ENCODE measurements at places on chromosomes 6 and 20. TPM values are rescaled to one million over a fixed set of nuclear protein-coding genes. Genes with fewer than 3 reads are reported as not detected.

Gene KHDC1
- 0.68 TPM for total RNA-seq

- no peaks in the 10 kb centered on the region for H3K36me3 ChIP-seq
- H3K4me3 ChIP-seq: no peak overlapping the region
- H3K4me1 ChIP-seq: no peaks in the 10 kb centered on the region
These were observed 168.5 kb upstream of the ATXN1 start for GRCh38 chr6:16929809-16930208.

DNA sequence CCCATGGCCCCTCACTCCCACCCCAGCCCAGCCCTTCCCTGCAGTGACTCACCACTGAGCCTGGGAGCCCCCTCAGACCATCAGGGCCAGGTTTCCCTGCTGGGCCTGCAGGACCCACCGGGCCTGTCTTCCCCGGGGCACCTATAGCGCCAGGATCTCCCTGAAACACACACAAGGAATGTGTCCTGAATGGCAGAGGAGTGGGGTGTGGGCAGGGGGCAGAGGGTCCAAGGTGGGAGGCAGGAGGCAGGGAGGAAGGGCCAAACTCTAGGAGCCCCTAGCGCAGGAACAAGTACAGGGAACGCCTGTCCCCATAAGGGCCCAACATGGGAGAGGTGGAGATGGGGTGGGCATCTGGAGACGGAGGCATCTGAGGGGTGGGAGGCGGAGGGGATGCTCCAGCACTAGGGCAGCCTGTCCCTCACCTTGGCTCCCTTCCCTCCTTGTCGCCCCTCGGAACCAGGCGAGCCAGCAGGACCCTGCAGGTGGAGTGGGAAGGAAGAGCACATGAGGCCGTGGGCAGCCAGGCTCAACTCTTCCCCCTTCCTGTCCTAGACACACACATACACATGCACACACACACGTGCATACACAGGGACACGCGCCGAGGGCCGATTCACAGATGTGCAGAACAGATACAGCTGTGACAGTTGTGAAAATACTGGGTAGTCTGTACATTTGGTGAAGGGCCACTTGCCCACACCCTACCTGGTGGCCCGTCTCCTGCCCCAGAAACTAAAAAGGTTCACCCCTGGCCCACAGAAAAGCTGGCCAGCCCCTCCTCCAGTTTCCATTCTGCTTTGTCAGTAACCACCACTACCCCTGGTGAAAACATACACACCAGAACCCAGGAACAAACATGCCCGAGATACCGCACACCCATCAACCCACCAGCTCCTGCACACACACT is 24.6 kb downstream of the COL11A2 start:
- no peak for DNase-seq
- no peak overlapping the region for H3K27ac ChIP-seq
- H3K27me3 ChIP-seq: no peaks in the 10 kb centered on the region
- H3K4me1 ChIP-seq: no peaks in the 10 kb centered on the region

DNA sequence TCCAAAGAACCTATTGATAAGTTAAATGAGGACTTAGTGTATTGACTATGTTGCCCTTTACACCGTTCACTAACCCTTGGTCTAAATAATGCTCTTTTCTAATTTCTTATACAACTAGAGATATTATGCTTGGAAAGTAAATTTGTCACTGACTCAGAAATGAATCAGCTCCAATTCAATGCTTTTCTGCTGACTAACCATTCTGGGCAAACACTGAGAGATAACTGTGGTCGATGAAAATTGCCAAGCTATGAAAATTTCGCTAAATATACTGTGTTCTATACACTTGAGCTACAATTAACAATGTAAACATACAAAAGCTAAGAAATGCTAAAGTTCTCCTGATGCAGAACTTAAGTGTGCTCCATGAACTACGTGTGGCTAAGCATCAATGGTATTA is 23.1 kb upstream of the FBXO9 start:
- no peaks in the 10 kb centered on the region for H3K27me3 ChIP-seq
- peaks cover 22% of the 10 kb centered on the region for H3K36me3 ChIP-seq
- H3K4me3 ChIP-seq: no peak overlapping the region
- DNase-seq: no peak

Gene CD40
- 11.8 TPM for total RNA-seq

Gene SRMS
- total RNA-seq: not detected

GRCh38 chr20:854601-855000 is 21.1 kb downstream of the FAM110A start:
- H3K4me1 ChIP-seq: peaks cover 83% of the 10 kb centered on the region
- no peak overlapping the region for H3K4me3 ChIP-seq
- H3K27ac ChIP-seq: peak overlapping the region; percentile 87
- peaks cover 12% of the 10 kb centered on the region for H3K36me3 ChIP-seq
- H3K27me3 ChIP-seq: no peaks in the 10 kb centered on the region
- no peak for DNase-seq

Gene CD24
- total RNA-seq: 3.4 TPM

DNA sequence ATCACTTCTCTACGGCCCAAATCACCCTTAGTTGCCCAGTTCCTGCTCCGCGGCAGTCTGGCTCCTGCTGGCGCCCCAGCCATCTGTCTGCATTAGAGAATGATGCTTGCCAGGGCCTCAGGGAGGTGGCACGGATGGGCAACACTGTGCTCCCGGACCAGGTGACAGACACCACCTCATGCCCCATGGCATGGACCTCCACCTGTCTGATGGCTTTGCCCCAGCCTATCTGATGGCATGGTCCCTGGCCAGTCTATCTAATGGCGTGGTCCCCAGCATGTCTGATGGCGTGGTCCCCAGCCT is 18.8 kb upstream of the MRGBP start:
- H3K36me3 ChIP-seq: no peaks in the 10 kb centered on the region
- peak overlapping the region; percentile 26 for H3K4me3 ChIP-seq
- H3K27me3 ChIP-seq: no peaks in the 10 kb centered on the region
- no peak for DNase-seq
- peaks cover 55% of the 10 kb centered on the region for H3K4me1 ChIP-seq

DNA sequence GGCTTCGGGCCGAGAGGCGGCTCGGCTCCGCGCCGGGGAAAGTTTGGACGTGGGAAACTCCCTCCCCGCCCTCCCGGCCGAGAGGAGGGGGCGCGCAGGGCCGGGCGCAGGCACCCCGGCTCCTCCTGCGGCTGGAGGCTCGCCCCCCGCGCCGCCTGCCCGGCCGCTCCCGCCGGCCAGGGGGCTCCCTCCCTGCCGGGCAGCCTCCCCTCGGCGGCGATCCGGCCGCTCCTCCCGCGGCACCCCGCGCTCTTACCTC is 370 bp downstream of the CDH22 start:
- no peak overlapping the region for H3K27ac ChIP-seq
- H3K27me3 ChIP-seq: peaks cover 66% of the 10 kb centered on the region
- peaks cover 4% of the 10 kb centered on the region for H3K36me3 ChIP-seq
- peak overlapping the region; percentile 24 for H3K4me3 ChIP-seq
- no peak for DNase-seq

DNA sequence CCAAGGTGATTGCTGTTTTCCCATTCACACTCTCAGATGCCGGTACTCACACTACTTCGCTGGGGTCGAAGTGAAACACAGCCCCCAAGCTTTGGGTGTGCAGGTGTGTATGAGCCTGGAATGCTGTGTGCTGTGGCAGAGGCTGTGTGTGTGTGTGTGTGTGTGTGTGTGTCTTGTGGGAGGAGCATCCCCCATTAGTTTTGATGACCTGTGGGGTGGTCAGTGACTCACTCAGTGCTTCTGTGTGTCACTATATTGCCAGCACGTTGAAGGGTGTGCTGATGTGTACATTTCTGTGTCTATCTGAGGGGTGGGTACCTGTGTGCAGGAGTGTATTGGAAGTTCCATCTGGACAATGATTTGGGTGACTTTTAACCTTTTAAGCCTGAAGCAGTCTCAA is 5.0 kb upstream of the SLC12A5 start:
- no peaks in the 10 kb centered on the region for H3K36me3 ChIP-seq
- no peak overlapping the region for H3K27ac ChIP-seq
- no peak for DNase-seq
- no peak overlapping the region for H3K4me3 ChIP-seq
- peaks cover 77% of the 10 kb centered on the region for H3K27me3 ChIP-seq

DNA sequence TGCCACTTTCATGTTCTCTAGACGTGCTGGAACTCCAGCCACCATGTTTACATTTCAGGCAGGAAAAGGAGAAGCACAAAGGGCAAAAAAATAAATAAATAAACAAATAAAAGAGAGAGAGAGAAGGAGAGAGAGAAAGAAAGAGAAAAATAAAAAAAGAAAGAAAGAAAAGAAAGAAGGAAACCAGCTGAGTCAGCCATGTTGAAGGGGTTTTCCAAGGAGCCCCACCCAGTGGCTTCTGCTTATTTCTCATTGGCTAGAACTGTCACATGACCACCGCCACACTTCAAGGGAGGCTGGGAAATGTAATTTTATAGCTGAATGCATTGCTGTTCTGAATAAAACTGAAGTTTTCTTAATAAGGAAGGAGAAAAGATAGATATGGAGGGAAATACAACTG is 71.1 kb downstream of the BFSP1 start:
- no peaks in the 10 kb centered on the region for H3K36me3 ChIP-seq
- no peak overlapping the region for H3K4me3 ChIP-seq
- H3K4me1 ChIP-seq: no peaks in the 10 kb centered on the region
- peaks cover 2% of the 10 kb centered on the region for H3K27me3 ChIP-seq
- DNase-seq: no peak

- H3K4me3 ChIP-seq: no peak overlapping the region
- no peaks in the 10 kb centered on the region for H3K4me1 ChIP-seq
- no peak for DNase-seq
- H3K27ac ChIP-seq: no peak overlapping the region
- peaks cover 4% of the 10 kb centered on the region for H3K27me3 ChIP-seq
These were observed 180.9 kb upstream of the DTNBP1 start for GRCh38 chr6:15843764-15844163.

DNA sequence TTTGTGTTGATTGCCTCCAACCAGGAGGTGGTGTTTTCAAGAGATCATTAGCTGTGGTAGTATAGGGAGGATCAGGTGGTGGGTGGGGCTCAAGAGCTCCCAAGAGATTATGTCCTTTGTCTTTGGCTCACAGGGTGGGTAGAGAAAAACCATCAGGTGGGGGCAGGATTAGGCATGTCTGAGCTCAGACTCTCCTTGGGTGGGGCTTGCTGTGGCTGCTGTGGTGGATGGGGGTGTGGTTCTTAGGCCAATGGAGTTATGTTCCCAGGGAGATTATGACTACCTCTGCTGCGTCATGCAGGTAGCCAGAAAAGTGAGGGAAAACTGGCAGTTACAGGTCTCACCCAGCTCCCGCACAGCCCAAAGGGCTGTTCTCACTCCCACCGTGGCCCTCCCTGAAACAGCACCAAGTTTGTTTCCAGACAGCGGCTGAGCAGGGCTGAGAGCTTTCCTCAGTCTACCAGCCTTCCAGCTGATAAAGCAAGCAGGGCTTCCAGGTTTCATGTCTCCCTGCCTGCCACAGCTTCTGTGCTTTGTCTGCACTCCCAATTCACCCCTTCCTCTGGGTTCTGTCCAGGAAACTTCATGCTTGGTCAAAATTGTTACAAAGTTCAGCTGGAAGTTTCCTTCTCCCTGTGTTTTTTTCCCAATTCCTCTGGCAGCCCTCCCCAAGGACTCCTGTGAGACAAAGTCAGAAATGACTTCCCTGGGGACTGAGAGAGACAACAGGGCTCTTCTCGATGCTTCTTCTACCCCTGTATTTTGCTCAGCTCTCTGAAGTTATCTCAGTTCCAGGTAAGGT is 481.1 kb upstream of the MAN1A1 start:
- no peak overlapping the region for H3K27ac ChIP-seq
- no peak for DNase-seq
- H3K36me3 ChIP-seq: no peaks in the 10 kb centered on the region
- peaks cover 39% of the 10 kb centered on the region for H3K27me3 ChIP-seq
- no peak overlapping the region for H3K4me3 ChIP-seq
- no peaks in the 10 kb centered on the region for H3K4me1 ChIP-seq

- H3K27me3 ChIP-seq: peaks cover 8% of the 10 kb centered on the region
- DNase-seq: no peak
- H3K36me3 ChIP-seq: no peaks in the 10 kb centered on the region
These were observed 56.2 kb downstream of the COL12A1 start for GRCh38 chr6:75149696-75150095.

DNA sequence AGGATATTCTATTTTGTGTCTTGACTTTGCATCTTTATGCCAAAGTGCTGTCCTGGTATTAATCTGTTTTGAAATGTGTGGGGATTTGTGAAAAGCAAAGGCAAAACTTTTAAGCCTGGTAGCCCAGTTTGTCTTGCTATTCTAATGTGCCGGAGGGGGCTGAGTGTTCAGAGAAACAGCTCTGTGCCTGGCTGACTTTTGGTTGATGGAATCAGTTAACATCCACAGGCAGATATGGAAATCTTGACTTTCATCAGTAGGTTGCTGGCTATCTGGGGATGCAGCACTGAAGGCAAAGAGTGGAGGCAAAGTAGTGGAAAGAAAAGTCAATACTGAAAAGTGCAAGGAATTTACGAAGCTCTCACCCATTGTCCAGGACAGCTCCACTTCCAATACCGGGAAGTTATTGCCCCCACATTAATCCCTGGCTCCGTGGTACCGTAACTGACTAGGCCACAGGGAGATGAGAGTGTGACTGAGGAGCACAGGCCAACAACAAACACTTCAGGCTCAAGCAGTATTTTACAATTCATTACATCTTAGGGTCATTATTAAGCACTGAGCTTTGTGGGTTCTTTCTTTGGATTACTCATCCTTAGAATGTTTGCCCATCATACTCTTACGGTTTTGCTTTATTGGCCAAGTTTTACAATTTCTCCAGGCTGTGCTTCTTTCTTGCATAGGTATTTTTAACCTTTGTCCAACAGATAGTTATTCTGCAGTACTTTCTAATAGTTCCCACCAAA is 164.6 kb downstream of the MTFR2 start:
- no peaks in the 10 kb centered on the region for H3K4me1 ChIP-seq
- H3K27ac ChIP-seq: no peak overlapping the region
- peaks cover 2% of the 10 kb centered on the region for H3K27me3 ChIP-seq

Gene SRF
- 26.5 TPM for total RNA-seq

- H3K36me3 ChIP-seq: no peaks in the 10 kb centered on the region
- H3K4me1 ChIP-seq: peaks cover 3% of the 10 kb centered on the region
- H3K4me3 ChIP-seq: no peak overlapping the region
- H3K27ac ChIP-seq: no peak overlapping the region
- DNase-seq: no peak
- no peaks in the 10 kb centered on the region for H3K27me3 ChIP-seq
These were observed 104.3 kb downstream of the SULF2 start for GRCh38 chr20:47680804-47681529.

- H3K27me3 ChIP-seq: peaks cover 3% of the 10 kb centered on the region
- no peak overlapping the region for H3K27ac ChIP-seq
- H3K4me3 ChIP-seq: no peak overlapping the region
- no peaks in the 10 kb centered on the region for H3K4me1 ChIP-seq
These were observed 121.1 kb downstream of the PDE7B start for GRCh38 chr6:135972586-135972985.

GRCh38 chr6:16800942-16801341 is 39.7 kb upstream of the ATXN1 start:
- no peaks in the 10 kb centered on the region for H3K27me3 ChIP-seq
- H3K27ac ChIP-seq: no peak overlapping the region
- H3K36me3 ChIP-seq: no peaks in the 10 kb centered on the region
- no peak overlapping the region for H3K4me3 ChIP-seq

DNA sequence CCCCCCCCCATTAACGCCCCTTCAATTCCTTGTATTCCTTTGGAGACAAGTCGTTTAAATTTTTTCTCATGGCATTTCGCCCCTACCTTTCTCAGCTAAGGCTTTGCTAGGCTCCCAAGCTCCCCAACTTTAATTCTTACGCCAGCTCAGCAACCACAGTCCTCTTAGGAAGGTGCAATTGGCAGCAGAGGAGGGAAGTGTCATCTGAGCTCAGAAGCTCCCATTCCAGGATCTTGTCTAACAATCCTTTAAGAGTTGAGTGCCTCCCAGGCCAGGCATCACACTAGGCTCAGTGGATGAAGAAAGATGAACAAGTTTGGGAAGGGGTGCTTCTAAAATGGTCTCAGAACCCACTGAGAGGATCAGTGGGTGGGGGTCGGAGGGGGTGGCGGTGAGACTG is 131.2 kb upstream of the AKAP12 start:
- no peaks in the 10 kb centered on the region for H3K4me1 ChIP-seq
- H3K4me3 ChIP-seq: no peak overlapping the region
- no peak for DNase-seq
- peaks cover 15% of the 10 kb centered on the region for H3K27me3 ChIP-seq
